ENCODE measurements at places on chromosomes 3 and 15. TPM values are rescaled to one million over a fixed set of nuclear protein-coding genes. Genes with fewer than 3 reads are reported as not detected.

Gene MYLK
- total RNA-seq: 942 TPM

Gene WNT7A
- 1.4 TPM for total RNA-seq

DNA sequence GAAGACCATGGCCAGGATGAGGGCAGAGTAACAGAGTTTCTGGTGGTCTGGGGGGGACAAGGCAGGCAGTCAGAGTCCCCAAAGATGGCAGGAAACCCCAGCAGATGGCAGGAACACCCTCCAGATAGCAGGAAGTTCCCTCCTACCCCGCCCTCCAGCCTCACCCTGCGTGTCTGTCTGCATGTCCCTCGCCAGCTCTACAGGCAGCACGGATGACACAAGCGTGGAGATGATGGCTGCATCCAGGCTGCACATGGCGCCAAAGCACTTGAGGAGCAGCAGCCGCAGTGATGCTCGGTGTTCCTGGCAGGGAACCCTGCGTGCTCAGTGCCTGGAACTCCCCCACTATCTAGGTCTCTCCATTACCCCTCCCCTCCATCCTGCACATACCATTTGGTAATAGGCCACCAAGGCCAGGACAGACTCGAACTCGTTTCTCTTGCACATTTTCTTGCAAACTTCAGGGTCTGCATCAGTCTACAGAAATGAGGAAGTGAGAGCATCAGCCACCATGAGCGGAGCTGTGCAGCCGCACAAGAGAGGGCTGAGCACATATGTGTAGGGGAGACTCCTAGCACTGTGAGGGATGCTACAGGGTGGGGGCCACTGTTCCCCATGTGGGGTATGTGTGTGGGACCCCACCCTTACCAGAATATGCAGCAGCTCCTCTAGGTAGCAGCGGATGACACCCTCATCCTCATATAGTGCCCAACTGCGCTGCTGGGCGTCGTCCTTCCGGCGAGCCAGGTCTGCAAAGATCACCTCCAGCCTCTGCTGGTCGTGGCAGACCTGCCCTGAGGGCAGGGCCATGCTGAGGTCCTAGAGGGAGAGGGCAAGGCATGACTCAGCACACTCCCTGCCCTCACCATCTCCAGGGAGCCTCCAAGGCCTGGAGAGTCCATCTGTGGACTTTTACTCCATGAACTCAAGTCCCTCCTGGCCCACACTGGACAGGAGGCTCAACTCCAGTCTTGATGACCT lies 6.0 kb downstream of the NCKIPSD start:
- DNase-seq: no peak

DNA sequence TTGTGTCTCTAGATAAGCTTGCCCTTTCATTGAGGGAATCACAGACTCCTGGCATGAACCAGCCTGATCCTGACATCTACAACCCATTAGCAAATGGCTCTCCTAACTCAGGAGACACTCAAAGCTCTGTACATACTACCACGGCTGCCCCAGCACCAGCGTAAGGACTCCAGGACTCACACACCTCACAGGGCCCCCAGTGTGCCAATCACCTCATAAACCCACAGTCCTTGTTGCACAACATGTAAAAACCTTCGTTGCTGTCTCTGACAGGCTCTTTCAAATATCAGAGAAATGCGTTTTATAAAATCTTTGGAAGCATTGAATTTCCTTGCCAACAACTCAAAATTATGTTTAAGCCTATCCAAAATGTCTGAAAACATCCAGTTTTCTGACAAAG lies 7.3 kb downstream of the FYCO1 start:
- DNase-seq: no peak
